ENCODE measurements at places on chromosomes 11 and 22.

DNA sequence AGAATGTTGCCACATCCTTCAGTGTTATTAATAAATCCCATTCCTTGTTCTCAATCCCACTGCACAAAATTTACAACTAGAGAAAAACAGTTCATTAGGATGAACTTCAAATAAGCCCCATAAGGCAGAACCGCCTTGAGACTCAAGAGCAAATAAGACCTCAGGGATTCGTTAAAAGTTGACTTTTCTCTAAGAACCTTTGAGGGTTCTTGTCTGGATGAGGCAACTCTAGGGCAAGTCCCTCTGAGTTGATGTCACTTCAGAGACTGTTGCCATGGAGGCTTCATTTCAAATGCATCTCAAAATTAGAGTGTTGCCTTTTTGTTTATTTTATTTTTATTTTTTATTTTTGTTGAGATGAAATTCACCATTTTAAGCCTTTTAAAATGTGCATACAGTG, 19.8 kb upstream of the PANX3 start:
- DNase-seq = no peak

- peak; percentile 30 for DNase-seq
These were observed 102.7 kb upstream of the TRPC6 start for GRCh38 chr11:101686514-101686913.

GRCh38 chr11:95138448-95138847, 48.8 kb downstream of the ENDOD1 start:
- DNase-seq = no peak

GRCh38 chr11:133228471-133229329, 303.6 kb downstream of the OPCML start:
- DNase-seq = no peak

DNA sequence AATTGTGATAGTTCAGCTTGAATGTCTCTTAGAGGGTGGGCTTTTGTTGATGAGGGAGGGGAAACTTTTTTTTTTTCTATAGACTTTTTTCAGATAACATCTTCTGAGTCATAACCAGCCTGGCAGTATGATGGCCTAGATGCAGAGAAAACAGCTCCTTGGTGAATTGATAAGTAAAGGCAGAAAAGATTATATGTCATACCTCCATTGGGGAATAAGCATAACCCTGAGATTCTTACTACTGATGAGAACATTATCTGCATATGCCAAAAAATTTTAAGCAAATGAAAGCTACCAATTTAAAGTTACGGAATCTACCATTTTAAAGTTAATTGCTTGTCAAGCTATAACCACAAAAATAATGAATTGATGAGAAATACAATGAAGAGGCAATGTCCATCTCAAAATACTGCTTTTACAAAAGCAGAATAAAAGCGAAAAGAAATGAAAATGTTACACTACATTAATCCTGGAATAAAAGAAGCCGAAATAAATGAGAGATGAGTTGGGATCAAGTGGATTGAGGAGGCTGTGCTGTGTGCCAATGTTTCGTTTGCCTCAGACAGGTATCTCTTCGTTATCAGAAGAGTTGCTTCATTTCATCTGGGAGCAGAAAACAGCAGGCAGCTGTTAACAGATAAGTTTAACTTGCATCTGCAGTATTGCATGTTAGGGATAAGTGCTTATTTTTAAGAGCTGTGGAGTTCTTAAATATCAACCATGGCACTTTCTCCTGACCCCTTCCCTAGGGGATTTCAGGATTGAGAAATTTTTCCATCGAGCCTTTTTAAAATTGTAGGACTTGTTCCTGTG, 3.9 kb downstream of the MALAT1 start:
- DNase-seq = no peak

DNA sequence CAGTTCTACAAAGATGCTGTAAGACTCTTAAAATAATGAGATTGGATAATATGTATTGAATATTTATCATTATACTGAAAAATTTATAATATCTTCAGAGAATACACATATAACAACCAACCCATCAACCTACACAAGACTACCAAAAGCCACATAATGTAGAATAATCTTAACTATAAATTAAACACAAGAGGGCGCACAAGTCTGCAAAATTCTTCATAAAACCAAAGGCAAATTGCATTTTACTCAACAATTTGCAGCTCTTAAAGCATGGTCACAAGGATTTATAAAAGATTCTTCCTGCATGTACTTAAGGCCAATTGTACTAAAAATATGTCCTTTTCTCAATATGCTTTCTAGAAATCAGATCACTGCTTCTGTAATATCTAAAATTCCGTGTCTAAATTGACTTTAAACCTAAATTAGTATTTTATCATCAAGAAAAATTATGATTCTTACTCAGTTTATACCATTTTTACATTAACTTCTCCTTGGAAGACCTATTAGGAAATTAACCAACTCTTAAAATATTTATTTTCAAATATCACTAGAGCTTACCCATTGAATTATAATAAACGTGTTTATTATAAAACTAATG, 79.0 kb downstream of the TTC28 start:
- DNase-seq = peak; percentile 10

- no peak for DNase-seq
These were observed 6.3 kb downstream of the IGF2 start for GRCh38 chr11:2132874-2133240.

GRCh38 chr22:49622241-49623105, 205.2 kb downstream of the BRD1 start:
- DNase-seq = no peak

GRCh38 chr11:47586098-47586855, at the start of gene FAM180B:
TSS of gene FAM180B (plus strand) at chr11:47586678. CDS start at chr11:47586769, 91 bp downstream.
- no peak for DNase-seq

DNA sequence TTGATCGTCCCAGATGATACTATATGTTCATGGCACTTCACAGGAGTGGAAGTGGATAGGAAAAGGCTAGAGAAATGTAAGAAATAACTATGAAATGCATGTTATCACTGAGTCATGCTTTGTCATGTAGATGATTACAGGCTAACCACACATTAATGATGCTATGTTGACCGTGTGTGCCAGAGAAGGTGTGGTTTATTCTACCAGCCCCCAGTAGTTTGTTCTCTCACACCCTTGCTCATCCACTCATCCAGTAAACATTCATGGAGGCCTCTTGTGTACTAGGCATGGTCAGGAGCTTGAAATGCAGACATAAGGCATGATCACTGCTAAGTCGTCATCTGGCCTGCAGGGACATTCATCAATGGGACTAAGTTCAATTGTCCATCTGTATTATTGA, 153.0 kb upstream of the PITPNB start:
- DNase-seq = no peak

DNA sequence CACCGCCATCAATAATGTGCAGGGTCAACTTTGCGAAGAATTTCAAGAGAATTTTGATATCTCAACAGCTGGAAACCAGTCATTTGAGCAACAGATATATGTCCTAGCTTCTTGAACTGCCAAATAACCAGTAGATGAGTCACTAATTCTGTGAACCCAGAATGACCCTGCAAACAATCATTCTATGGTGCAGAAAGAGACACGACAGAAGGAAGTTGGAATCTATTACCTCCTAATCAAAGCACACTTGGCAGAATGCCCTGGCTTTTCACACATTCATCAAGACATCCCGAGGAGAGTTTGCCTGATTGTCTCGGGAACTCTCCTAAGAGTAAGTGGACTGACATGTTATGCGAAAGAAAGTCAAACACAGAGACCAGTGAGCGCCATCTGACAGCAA, 621.1 kb downstream of the OPCML start:
- peak; percentile 9 for DNase-seq

- DNase-seq = no peak
These were observed 8.7 kb upstream of the LTO1 start for GRCh38 chr11:69683764-69684333.

DNA sequence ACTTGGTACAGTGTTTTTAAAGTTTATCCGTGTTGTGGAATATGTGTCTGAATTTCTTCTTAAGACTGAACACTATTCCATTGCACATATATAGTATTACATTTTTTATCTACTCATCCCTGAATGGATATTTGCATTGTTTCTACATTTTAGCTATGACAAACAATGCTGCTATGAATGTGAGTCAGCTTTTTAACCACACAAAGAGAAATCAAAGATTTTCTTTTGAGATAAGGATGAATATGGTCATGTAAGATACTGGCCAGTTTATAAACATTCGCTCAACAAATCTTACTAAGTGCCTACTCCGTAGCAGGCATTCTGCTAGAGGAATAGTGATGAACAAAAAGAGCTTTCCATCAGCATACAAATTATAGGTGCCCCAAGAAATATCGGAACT, 16.5 kb upstream of the OR9G4 start:
- no peak for DNase-seq

DNA sequence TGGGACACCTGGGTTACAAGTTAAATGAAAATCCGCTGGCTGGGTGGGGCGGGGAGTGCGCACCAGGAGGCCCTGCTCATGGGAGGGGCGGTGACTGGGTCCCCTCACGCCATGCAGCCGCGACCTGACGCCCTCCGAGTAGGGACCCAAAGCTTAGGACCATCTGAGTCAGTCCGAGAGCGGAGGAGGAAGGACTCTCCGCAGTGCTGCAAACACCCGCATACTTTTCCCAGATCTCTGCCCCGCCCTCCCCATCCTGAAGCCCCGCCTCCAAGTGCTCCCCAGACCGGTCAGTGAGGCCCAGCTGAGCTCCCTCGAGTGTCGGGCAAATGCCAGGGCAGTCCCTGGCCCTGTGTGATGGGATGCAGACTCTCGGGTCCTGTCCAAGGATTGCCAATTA, 6.6 kb upstream of the FLI1 start:
- DNase-seq = no peak

DNA sequence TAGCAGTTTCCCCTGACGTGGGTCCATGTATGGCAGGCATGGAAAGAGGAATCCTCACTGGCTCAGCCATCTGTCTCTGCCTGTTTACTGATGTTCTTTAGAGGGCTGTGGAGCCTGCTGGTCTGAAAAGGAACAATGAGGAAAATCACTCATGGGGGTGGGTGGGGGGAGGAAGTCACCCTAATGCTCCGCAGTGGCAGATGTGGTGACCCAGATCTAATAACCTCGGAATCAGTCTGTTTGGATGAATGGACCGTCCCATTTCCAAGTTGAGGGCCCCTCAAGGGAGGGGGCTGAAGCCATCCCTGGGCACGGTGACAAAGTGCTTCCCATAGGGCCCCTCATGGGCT, 4.4 kb downstream of the BCR start:
- no peak for DNase-seq

GRCh38 chr11:35458846-35459245, 39.5 kb upstream of the SLC1A2 start:
- no peak for DNase-seq

GRCh38 chr11:38274031-38274430, 1676.0 kb upstream of the RAG2 start:
- DNase-seq = no peak

DNA sequence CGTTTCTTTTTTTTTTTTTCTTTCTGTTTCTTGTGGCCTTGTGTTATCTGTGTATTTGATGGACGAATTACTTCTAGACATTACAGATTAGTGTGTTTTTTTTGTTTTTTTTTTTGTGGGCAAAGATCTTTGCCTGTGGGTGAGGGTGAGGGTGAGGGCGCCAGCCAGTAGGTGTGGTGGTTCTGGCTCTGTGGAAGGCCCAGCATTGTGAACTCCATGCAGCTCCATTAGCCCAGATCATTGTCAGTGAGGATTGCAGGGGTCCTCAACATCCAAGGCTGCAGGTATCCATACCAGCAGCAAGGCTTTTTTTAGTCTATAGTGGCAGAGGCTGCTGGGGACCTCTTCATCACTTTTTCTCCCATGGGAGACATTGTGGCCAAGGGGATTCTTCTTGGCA, 13.7 kb downstream of the BIRC2 start:
- DNase-seq = no peak

DNA sequence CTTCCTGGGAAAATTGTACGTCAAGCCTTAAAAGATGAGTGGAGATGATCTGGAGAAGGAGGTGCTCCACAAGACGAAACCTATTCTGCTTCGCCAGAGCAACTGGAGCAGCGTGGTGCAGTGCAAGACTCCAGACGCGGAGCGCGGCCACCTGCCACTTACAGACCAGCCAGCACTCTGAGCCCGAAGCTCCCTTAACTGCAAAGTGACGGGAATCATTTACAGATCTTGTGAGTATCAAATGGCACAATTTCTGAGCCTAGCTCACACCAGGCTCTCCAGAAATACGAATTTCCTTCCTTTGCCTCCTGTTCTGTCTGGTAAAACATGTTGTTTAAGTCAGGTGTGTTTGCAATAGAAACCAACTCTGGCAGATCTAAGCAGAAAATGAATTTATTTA, 369.3 kb downstream of the CADM1 start:
- DNase-seq = no peak

- DNase-seq = no peak
These were observed 400.2 kb downstream of the MN1 start for GRCh38 chr22:27401321-27401720.

GRCh38 chr11:61384271-61385242, 7.8 kb upstream of the TMEM216 start:
- DNase-seq = no peak

DNA sequence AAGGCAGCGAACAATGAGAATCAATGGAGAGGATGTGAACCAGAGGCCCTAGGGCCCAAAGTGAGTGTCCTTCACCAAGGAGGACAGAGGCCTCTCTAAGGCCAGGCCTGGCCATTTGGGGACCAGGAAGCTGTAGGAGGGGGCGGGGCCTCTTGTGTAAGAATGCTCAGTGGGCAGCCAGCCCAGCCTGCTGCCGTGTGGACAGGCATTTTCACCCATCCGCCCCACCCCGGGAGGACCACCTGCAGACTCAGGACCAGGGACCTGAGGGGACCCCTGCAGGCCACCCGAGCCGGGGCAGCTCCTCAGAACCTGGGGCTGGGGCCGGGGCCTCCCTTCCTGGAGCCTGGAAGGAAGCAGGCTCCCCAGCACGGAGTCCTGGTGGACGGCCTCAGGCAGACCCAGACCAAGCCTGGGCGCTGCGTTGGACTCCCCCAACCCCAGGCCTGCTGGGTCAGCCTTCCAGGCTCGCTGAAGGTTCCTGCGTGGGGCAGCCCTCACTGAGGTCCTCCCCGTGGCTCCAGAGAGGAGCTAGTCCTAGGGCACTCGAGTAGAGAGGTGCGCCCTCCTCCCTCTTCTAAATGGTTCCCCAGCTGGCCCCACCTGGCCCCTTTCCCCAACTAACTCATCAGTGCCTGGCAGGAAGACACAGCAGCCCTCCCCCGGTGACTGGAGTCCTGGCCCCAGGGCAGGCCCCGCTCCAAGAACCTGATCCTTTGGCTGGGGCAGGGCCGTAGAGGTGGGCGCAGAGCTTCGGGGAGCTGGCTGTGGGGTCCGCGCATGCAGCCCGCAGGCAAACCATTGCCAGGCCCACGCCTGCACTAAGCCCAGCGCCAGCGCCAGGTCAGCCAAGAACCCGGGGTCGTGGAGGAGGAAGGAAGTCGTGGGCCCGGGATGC, 1.5 kb upstream of the TRABD start:
- no peak for DNase-seq

DNA sequence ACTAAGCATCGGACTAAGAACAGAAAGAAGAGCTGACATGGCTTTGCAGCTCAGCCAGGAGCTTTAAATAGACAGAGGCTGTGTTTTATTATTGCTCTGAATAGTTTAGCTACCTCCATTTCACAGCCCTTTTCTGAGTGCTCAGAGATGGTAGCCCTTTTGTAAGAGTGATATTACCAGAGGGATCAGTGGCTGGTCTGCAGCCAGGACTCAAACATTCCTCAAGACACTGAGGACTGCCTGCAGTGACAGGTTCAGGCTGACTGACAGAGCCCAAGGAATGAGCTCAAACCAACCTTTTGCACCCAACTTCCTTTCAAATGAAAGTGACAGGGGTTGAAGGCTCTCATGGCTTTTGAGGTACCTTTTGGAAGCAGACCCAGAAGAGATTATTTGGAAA, 189.0 kb downstream of the DDX10 start:
- DNase-seq = no peak

Measured in epithelial cell of proximal tubule (primary cell).